ENCODE measurements at places on chromosomes 7 and 10.

DNA sequence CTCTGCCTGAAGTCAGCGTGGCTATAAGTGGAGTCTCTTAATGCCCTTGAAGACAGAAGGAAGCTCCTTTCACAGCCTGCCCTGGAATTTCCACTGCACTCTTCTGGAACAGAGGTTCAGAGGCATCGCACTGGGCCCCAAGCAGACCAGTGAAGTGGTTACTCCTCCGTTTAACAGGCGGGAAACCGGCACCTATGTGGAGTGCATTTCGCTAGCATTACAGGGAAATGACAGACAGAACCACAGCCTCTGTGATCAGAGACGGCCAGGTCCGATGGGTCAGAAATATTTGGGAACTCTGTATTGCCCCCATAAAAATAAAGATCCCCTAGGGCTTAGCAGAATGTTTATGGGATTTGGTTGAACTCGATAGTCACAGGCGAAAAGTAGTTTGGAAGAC, 406.9 kb upstream of the PRKCQ start:
- no peak for DNase-seq

DNA sequence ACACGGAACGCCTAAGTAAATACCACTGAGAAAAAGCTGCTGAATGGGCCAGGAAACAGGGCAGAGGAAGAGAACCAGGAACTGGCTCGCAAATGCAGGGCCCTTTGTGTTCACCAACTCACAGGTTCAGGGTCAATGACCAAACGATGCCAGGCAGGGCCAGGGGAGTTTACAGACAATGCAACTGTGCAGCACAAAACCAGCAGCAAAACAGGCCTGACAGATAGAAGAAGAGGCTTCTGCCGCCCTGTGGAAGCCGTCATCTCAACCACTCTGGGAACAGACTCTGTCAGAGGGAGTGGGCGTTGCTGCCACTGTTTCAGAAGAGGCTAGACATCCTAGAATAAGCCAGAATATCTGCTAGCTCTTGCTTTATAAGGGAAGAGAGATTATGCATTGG, 117.9 kb downstream of the KMT2E start:
- DNase-seq: no peak

DNA sequence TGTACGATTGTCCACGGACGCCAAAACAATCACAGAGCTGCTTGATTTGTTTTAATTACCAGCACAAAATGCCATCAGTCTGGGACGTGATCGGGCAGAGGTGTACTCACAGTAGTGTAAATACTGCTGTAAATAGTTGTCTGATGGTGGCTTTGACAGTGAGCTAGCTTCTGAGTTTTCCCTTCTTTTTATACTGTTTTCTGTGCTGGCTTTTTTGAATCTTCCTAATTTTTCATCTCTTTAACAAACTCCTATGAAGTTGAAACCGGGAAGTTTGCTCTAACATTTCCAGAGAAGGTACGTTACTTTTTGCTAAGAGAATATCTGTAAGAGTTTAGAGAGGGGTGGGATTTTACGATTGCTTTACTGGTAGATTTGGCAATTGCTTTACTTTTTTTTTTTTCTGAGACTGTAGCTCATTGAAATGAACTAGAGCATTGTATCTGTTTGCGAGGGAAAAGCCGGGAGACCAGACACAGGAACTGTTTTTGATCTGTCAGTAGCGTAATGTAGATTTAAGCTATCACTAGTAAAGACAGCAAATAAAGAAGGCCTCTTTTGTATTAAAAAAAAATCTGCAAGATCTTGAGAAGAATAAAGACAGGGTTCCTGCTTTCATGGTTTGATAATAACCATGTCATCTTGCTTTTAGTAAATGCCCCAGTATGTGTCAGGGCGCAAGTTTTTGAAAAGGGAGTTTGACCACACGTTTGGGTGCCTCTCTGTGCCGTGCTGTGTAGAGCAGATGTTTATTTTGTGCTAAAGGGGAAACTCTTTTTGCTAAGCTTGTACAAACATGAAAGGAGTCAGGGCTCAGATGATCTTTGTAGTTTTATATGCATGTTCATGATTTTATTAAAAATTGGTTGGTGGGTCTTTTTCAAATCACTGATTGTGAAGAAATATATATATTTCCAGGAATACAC, 712 bp downstream of the FOXP2 start:
- no peak for DNase-seq

GRCh38 chr10:58089739-58090138, 178.0 kb downstream of the IPMK start:
- no peak for DNase-seq

DNA sequence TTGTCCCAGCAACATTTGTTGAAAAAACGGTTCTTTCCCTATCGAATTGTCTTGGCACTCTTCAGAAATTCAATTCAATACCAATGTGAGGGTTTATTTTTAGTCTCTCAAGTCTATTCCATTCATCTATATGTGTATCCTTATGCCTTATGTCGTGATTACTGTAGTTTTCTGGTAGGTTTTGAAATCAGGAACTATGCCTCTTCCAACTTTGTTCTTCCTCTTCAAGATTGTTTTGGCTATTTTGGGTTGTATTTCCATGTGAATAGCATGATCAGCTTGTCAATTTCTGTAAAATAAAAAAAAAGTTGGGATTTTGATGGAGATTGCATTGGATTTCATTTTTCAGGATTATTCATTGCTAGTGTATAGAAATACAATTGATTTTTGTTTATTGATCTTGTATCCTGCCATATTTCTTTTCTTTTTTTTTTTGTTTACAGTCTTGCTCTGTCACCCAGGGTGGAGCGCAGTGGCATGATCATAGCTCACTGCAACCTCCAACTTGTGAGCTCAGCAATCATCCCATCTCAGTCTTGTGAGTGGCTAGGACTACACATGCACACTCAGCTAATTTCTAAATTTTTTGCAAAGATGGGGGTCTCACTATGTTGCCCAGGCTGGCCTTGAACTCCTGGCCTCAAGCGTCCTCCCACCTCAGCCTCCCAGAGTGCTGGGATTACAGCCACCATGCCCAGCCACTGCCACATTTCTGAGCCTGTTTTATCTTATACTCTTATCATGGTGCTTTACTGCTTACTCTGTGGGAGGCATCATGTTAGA, 46.2 kb upstream of the MKLN1 start:
- no peak for DNase-seq

- DNase-seq: no peak
Observed at GRCh38 chr7:29391262-29391661, 172.4 kb upstream of the PRR15 start.

DNA sequence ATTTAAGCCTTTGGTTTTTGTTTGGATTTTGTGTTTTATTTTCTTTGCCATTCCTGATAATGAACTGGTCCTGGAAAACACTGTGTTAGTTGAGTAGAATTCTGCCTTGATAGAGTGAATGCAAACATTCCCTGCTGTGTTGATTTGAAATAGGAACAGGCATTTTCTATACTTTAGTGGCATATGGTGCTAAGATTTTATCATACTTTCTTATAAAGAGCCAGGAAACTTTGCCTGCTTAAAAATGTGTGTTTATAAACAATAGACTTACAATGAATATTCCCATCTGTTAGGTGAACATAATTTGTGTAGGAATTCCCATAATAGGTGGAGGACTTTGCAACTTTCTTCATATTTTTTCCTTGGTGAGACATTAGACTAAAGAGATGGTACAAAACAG, 333.3 kb downstream of the SDK1 start:
- no peak for DNase-seq

DNA sequence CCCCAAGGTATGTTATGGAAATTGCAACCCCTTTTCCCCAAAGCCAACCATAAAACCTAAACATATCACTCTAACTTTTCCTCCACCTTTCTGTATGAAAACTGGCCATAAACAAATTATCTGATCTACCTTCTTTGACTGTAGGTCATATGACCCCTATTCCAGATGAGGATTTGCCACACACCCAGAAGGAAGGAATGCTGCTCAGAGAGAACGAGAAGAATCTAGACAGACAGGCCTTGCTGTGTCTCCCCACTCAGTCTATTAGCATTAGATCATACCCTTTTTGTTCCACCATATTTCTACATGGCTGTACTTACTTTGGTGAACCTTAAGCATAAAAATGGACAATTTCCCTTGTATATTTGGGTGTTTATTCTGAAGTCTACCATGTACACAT, 113.0 kb upstream of the PHYHIPL start:
- DNase-seq: no peak

GRCh38 chr7:116592445-116592844, 67.6 kb downstream of the CAV1 start:
- no peak for DNase-seq

DNA sequence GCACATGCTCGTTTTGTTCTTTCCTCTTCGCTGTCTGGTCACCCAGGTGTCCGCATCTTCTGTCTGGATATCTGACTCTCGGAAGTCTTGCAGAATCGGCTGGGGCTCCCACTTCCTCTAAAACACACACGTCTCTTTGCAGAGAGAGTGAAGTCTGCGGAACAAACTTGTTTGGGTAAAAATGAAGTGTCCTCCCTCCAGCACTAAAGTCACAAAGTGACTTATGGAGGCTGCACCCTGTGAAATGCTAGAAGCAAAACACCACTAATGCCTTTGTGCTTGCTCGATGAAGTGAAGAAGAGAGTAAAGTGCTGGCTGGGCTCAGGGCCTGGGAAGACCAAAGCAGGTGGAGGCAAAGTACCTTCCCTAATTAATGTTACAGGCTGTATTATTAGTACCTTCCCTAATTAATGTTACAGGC, 71.4 kb downstream of the FGFR2 start:
- DNase-seq: no peak

DNA sequence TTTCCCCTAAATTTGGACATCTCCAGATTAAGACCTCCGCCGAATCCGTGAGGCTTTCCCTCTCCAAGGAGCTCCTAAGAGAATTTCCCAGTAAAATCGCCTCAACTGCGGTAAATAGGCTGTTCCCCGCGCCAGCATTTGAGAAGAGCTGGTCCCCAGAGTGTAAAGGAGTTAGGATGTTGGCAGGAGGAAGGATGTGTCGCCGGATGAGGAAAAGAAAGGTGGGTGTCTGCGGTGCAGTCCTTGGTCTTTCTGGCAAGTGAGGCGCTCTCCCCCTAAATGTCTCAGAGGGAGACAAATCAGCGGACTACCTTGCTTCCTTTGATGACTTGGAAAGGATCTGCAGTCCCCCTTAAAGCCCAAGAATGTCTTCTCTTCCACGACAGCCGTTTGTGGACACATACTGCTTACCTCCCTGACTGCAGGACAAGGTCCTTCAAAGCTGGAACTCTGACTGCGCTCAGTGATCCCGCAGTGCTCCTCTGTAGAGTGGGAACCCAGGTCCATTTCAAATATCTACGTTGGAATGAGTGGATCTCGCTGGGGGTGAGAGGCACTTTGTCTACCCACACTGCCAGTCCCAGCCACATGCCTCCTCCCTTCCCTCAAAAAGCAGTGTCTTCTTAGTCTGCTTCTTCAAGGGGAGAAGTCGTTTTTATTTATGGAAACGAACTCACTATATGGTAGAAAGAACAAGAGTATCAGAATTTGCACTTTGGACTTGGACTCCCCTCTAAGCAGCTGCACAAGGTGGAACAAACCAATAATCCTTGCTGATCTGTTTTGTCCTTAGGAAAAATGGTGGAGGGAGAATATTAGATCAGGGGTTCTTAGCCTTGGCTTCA, 1.1 kb upstream of the DLG5 start:
- DNase-seq: no peak

GRCh38 chr10:65710306-65710705, 1215.5 kb upstream of the LRRTM3 start:
- DNase-seq: no peak

DNA sequence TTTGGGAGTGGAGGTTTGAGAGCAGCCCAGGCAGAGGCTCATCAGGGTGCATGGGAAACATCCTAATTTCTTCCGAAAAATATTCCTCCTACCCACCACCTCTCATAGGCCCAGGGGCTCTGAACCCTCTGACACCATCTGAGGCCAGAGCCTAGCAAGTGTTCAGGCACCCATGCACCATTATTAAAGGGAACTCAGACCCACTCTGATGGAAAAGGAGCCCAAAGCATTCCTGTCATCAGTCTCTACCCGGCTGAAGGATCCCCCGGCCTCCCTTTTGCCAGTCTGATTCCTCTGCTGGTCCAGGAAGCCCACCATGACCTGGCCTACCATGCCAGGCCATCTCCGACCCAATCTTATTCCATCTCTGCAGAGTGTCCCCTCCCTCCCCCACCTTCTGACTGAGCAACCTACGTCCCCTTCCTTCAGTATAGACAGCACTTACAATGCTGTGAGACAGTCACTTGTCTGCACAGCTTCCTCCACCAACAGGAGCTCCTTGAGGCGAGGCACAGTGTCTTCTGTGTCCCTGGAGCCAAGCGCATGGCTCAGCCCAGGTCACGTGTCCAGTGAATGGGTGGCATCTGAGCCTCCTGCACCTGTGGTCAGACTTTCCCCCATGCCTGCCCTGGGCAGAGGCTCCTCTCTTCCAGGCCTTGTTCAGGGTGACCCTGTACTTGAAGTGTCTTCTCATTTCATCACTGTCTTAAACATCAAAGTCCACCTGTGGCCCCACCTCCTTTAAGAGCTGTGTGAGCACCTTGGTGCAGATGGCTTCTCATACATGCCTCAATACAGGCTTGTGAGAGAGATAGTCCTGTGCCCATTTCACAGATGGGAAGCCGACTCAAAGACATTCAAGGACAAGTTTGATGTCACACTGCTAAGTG, 889 bp upstream of the GPR15LG start:
- no peak for DNase-seq

DNA sequence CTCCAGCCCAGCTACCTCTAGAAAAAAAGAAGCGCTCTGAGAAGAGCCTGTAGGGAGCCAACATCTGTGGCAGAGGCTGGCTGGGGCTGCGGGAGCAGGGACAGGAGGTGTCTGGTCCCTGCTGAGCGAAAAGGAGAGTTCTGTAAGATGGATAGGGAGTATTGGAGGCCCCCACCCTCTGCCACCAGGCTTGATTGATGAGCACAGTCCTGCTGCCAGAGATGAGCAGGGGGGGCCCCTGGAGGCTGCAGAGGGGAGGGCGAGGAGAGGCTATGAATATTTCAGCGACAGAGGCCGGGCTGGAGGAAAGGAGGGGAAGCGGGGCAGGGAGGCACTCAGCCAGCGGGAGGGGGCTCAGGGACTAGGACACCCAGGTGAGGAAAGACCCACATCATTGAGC, 44.5 kb upstream of the HSPB1 start:
- DNase-seq: no peak

- DNase-seq: no peak
Observed at GRCh38 chr10:131012641-131012985, 298.9 kb downstream of the TCERG1L start.
